CD4-positive, alpha-beta T cell treated with Interleukin-12 subunit alpha and Interleukin-12 subunit beta, for 1 hour (primary cell): ENCODE measurements at places on chromosomes 1 and 21.
A peak's percentile ranks its signal among the peaks of the same experiment; 100 is the strongest.

DNA sequence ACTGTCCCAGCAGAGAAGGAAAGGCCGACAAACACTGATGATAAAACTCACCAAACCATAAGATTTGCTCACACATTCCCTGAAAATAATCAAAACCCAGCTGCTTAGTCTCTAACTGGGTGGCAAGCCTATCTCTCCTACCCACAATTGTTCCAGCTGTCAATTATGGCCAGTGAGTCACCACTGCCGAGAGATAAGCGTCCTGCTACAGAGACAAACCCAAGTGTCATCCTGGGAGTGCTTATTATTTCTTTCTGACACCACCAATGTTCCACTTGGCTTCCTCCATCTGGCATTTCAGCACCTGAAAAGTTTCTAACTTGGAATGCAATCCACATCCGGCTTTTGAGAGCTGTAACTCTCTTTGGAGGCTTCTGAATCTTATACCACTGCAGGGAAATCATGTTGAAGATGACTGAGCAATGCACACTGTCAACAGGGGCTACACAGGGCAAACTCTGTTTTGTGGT, 51.5 kb upstream of the VAV3 start:
- no peak for DNase-seq

- DNase-seq: peak; percentile 42
Observed at GRCh38 chr1:89844241-89844807, 23.5 kb downstream of the LRRC8D start.

GRCh38 chr1:226276987-226277386, 32.0 kb downstream of the LIN9 start:
- DNase-seq: no peak

DNA sequence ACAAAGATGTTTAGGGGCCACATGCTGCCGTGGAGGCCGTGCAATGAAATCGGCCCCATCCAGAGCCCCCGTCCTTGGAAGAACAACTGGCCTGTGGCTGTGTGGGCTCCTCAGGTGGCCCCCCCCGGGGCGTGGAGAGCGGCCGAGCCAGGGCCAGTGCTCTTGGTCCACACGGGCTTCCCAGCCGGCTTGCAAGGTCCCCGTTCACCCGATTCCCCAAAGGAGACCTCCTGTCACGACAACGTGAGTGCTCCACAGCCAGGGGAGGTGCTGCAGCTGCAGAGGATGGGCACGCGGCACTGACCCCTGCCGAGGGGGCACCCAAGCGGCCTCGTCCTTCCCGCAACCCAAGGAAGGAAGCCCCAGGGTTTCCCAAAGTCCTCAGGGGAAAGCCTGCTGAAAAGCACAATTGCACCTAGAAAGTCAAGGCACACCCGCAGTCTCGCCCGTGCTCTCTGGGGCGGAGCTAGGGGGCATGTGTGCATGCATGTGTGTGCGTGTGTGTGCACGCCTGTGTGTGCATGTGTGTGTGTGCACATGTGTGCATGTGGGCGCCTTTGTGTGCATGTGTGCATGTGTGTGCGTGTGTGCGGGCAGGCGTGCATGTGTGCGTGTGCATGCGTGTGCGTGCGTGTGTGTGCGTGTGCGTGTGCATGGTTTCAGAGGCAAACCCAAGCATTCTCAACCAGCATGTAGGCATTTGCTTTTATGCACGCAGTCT, 48.2 kb downstream of the SLX9 start:
- no peak for DNase-seq

DNA sequence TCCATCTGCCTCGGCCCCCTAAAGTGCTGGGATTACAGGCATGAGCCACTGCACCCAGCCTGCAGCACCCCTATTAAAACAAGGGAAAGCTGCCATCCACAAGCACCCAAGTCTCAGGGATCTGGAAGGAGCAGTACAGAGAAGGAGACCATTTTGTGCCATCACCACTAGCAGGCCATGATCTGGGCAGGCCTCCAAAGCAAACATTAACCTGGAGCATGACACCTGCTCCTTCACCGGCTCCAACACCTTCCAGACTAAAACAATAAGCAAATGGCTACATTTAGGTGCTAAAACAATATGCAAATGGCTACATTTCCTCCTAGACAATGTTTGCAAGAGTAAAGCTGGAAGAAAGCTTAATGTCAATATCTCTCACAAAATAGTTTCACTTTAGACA, 16.7 kb downstream of the MEAF6 start:
- DNase-seq: no peak

DNA sequence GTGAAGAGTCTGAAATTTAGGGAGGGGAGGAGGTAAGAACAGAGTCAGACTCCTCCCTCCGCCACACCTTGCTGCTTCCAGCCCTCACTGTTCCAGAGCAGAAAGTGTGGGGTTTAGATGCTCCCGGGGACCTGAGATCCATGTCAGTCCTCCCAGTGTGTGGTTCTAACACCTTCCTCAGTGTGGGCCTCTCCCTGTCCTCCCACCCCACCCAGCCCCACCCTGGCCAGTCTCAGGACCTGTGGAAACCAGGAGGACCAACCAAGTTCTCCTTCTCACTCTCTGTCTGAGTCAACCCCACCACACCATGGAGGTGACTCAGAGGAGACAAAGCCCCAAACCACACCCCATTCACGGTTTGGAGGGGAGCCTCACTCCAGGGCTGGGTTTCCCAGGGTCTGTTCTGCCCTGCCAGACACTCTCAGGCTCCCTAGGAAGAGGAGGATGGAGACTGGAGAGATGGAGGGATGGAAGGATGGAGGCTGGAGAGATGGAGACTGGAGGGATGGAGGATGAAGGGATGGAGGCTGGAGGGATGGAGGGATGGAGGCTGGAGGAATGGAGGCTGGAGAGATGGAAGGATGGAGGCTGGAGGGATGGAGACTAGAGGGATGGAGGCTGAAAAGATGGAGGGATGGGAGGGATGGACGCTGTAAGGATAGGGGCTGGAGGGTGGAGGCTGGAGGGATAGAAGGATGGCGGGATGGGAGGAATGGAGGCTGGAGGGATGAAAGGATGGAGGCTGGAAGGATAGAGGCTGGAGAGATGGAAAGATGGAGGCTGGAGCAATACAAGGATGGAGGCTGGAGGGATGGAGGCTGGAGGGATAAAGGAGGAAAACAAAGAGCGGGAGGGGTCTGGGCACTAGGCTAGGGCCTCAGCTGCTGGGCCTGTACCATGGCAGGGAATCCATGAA, 100.9 kb upstream of the RUNX3 start:
- DNase-seq: peak; percentile 75

GRCh38 chr1:205510308-205510950, 6.0 kb downstream of the CDK18 start:
- DNase-seq: no peak

GRCh38 chr1:237999426-238000052, 108.8 kb upstream of the ZP4 start:
- no peak for DNase-seq

DNA sequence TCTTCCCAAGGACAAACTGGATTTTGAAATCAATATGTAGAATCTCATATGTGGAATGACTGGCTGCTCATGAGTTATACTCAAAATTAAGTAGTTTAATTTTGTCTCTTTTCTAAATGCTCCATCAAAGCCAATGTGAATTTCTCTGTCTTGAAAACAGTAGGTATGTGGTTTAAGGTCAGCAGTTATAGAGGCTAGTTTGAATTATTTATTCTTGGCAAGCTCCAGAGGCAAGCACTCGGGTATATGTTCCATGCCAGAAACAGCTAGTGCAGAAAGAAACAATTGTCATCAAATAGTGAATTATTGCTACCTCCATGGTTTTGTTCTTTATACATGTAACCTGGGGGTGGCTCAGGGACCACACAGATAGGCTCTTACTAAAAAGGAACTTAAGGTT, 63.5 kb downstream of the LRIG2 start:
- no peak for DNase-seq

DNA sequence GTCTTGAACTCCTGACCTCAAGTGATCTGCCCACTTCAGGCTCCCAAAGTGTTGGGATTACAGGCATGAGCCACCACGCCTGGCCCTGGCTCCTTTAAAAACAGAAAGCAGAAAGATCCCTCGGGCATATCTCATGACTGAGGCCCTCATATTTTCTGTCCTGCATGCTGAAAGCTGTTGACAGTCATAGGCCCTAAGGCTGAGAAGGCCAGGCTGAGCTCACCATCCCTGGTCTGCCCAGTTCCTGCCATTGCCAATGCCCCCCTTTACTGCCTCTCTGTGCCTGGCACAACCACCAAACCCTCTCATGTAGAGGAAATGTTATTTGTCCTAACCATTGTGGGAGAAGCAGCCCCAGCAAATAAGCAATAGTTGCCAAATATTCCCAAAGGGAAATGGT, 12.7 kb downstream of the CD34 start:
- no peak for DNase-seq

GRCh38 chr1:38000529-38001455, 4.5 kb downstream of the FHL3 start:
- DNase-seq: no peak

- DNase-seq: no peak
Observed at GRCh38 chr21:16533692-16534407, 804.1 kb downstream of the USP25 start.

DNA sequence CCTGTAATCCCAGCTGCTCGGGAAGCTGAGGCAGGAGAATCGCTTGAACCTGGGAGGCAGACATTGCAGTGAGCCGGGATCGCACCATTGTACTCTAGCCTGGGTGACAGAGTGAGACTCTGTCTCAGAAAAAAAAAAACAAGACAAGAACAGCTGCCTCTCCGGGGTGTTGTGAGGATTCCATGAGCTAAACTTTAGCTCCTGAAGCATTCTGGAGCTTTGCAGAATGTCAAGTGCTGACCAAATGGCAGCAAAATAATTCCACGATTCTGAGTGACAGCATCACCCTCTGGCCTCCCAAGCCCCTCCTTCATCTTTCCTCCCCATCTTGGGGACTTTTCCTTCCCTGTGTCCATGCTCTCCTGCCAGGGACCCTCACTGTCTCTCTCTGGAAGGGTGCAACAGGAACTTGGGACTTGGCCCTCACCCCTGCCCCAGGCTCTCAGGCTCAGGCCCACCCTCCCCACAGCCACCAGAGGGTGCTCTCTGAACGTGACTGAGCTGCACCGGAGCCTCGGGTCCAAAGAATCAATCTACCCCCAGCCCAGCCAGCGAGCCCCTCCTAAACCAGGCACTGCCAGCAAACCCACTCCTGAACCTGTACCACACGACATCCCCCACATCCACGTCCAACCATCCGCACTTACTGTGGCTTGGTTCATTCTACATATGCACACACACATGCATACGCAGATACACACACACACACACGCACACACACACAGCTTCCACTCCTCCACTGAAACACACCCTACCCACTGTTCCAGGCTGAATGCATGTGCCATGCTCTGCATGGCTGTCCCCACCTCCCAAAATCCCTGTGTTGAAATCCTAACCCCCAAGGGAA, 45.7 kb downstream of the ACOT7 start:
- DNase-seq: peak; percentile 75

DNA sequence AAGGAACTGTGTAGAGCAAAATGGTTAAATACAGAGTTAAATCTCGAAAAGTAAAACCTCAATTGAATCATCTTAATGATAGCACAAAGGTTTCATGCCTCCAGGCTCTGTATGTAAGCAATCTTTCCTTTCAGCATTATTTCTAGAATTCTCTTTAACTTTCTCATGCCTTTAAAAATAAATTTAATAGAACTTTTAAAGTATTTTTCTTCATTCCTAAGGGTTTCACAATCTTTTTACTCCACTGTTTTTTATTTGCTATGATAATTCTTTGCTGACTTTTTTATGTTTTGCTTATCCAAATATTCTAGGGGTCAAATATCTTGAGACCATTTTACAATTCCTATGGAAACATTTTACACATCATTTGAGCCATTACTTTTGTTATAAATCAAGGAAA, 288.0 kb downstream of the BACH1 start:
- DNase-seq: no peak

DNA sequence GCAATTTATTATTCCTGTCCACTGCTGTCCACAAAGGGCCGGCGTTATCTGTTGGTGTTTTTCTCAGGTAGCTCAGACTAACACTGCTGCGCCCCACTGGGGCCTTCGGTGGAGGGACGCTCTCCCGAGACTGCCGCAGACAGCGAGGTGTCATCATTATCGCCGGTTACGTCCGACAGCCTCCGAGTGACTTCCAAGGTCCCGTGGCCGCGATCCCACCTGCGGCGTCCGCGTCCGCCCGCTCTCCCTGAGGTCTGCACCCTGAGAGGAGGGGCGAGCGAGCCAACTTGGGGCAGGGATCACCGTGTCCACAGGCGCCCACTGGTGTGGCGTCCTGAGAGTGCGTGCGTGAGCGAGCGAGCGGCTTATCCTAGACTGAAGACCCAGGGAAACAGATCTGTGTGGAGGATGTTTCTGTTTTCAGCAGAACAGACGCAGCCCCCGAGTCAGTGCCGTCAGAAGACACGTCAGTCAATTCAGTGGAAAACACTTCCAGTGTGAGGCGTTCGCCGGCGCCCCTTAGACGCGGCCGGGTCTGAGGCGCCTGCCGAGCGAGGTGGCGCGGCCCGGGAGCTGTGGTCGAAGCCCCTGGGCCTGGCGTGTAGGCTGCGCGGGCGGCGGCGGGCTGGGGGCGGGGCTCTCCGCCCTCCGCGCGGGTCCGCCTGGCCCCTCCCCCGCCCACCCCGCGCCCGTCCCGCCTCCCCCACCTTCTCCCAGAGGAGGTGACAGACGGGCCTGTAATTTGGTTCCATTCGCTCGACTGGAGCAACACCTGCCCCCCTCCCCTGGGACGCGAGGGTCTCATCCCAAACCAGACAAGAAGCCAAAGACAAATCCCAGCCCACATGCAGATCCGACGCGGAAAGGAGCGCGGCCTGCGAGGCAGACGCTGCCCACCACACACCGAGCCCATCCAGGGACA, 12.6 kb downstream of the NHLH2 start:
- DNase-seq: no peak

- no peak for DNase-seq
Observed at GRCh38 chr1:27569506-27570291, 34.2 kb downstream of the AHDC1 start.

- no peak for DNase-seq
Observed at GRCh38 chr1:78755986-78756385, 106.4 kb downstream of the IFI44 start.

DNA sequence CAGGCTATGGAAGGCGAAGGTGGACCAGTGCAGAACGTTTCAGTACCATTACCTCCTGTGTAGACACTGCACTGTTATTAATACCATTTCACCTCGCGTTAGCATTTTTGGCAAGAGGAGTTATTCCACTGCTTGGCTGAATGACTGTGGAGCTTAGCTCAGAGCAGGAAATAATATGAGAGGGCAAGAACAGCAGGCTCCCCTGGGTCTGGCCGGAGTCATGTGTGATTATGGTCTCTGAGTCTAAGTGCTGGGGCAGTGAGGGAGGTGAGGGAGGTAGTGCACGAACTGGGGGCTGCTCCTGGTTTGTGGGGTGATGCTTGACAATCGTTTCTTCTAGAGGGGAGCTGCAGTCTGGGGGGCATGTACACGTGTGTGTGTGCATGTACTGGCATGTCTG, 82.9 kb downstream of the MDM4 start:
- no peak for DNase-seq

DNA sequence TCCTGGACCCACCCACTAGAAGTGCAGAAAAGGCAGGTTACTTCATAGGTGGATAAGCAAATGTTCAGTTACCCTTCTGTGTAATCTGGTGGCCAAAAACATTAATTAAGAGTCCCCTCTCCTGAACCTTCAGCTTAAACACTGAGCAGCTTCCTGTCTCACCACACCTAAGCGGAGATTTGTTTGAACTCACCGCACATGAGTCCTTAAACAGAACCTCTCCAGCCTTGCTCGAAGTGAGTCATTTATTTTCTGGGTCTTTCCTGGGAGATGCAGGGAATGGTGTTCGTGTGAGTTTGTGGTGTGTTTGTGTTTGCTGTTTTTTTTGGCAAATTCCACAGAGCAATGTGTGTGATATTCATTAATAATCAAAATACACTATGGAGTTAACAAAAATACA, 7.6 kb upstream of the FNBP1L start:
- DNase-seq: no peak
